RKO (cell line): ENCODE measurements at places on chromosomes 16 and 17.

DNA sequence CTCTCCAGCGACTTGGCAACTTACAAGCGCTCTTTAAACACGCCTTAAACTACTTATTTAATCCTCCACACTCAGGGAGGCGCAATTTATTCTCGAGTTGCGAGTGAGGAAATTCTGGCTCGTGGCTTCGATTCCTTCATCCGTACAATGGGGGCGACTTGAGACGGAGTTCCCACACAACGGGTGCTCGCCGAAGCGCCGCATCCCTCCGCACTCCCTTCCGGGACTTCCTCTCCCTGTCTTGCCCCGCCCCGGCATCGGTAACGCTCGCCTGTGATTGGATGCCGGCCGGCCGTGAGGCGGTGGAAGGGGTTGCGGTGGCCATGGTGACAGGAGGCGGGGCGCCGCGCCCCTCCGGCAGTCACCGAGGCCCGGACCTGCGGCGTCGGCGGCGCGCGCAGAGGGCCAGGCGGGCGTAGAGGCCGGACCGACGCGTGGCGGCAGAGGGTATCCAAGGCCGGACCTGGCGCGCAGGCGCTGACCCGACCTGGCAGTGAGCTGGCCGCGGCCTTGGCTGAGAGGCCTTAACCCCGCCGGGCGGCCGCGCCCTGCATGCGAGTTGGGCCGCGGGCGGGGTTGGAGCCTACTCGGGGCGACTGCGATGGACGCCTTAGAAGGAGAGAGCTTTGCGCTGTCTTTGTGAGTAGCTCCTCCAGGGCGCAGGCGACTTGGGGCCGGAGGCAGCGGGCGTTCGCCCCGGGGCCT lies at the start of gene ARL2BP:
ARL2BP (plus strand) TSS at position 493 of the 705 bp plus-strand sequence; CDS start at position 602, 109 bp downstream.
- DNase-seq, result peak; percentile 97

DNA sequence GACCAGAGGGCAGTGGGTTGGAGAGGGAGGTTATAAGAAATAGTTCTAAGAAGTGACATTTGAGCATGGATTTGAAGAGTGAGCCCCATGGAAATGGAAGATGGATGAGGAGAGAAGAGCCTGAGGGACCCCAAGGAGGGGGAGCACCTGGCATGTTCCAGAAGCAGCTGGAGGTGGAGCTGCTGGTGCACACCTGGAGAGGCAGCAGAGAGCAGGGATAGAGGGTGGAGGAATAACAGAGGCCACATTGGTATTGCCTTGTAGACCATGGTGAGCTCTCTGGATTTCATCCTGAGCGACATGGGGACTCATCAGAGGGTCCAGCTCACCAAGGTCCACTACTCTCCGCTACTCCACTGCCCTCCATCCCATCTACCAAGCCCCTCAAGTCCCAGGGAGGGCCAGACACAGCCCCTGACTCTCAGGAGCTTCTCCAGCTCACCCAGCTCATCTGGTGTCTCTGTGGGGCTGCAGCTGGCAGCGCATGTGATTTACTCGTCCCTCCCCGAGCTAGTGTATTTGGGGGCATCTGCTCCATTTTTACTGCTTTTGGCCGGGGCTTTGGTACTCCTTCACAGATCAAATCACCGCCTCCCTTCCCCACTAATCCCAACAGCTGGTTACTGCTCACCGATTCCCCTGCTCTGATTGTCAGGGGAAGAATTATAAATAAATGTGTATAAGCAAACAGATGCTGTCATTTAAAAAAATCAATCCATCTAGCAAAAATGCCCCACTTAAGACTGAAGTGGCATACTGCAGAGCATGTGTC lies 22.1 kb upstream of the KDM8 start:
- no peak for DNase-seq

- DNase-seq, result no peak
These were observed 57.1 kb upstream of the KIF2B start for GRCh38 chr17:53765609-53766008.

- DNase-seq, result no peak
These were observed 49.2 kb downstream of the NOS2 start for GRCh38 chr17:27751166-27751565.

DNA sequence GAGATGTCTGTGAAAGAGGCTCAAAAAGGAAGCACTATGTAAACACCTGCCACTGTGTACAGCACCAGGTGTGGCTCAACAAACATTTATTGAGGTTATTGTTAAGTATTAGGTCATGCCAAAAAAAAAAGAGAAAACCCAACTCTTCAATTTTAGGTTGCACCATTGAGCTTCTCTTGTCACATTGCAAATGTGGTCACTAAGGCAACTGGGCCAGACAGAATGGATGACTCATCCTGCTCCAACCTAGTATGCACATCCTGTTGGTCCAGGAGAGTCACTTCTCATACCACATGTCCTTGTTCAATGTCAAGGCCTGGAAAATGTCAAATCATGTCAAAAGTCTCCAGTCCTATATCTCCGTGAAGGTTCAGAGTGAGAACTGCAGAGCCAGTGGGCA lies 25.0 kb downstream of the HOXB1 start:
- DNase-seq, result peak; percentile 85

GRCh38 chr16:17496891-17497290 lies 26.1 kb upstream of the XYLT1 start:
- no peak for DNase-seq

GRCh38 chr16:75957870-75958269 lies 231.6 kb upstream of the CPHXL start:
- no peak for DNase-seq

GRCh38 chr16:88798772-88799455 lies 4.7 kb upstream of the CDT1 start:
- no peak for DNase-seq

GRCh38 chr16:85571563-85571812 lies 41.6 kb upstream of the GSE1 start:
- no peak for DNase-seq

GRCh38 chr16:48912360-48912759 lies 302.4 kb upstream of the N4BP1 start:
- no peak for DNase-seq

- DNase-seq, result no peak
These were observed 127.5 kb upstream of the PSMD7 start for GRCh38 chr16:74169066-74169465.

GRCh38 chr17:32688221-32688620 lies 188.7 kb downstream of the MYO1D start:
- no peak for DNase-seq

GRCh38 chr16:20074099-20074991 lies 655 bp upstream of the GPR139 start:
- DNase-seq, result no peak

DNA sequence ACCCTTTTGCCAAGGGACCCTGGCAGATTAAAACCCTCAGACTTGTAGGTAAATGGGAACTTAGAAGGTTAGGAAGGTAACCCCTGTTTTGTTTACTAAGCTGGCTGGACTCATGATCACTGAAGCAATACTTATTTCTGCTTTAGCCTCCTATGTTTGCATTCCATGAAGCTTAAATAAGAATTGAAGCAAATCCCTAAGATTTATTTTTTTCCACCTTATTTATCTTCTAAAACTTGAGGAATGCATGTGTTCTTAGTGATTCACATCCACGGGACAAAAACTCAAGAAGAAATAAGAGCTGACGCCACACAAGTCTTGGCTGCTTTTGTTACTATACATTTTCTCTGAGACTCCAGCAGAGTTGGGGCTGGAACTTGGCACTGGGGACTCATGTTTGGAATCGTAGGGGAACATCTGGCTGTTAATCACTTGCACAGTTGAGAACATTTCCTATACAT lies 35.5 kb downstream of the CLUAP1 start:
- no peak for DNase-seq

DNA sequence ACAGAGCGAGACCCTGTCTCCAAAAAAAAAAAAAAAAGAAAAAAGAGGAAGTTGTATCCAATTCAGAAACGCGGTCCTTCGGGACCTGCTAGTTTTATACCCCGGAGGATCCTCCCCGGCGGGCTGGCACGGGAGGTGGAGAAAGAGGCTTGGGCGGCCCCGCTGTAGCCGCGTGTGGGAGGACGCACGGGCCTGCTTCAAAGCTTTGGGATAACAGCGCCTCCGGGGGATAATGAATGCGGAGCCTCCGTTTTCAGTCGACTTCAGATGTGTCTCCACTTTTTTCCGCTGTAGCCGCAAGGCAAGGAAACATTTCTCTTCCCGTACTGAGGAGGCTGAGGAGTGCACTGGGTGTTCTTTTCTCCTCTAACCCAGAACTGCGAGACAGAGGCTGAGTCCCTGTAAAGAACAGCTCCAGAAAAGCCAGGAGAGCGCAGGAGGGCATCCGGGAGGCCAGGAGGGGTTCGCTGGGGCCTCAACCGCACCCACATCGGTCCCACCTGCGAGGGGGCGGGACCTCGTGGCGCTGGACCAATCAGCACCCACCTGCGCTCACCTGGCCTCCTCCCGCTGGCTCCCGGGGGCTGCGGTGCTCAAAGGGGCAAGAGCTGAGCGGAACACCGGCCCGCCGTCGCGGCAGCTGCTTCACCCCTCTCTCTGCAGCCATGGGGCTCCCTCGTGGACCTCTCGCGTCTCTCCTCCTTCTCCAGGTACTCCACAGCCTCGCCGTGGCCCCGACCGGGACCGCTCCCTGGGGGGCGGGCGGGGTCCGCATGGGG lies at the start of gene CDH3:
CDH3 (plus strand) TSS at position 596 of the 779 bp plus-strand sequence; CDS start at position 666, 70 bp downstream.
- peak; percentile 30 for DNase-seq

- no peak for DNase-seq
These were observed 849.8 kb upstream of the RBFOX1 start for GRCh38 chr16:6482696-6483468.

- DNase-seq, result no peak
These were observed 406.8 kb downstream of the UTP18 start for GRCh38 chr17:51666971-51667705.

GRCh38 chr17:76397687-76398522 lies 13.5 kb downstream of the SPHK1 start:
- peak; percentile 82 for DNase-seq

- no peak for DNase-seq
These were observed 48.5 kb downstream of the VAC14 start for GRCh38 chr16:70752426-70752825.

DNA sequence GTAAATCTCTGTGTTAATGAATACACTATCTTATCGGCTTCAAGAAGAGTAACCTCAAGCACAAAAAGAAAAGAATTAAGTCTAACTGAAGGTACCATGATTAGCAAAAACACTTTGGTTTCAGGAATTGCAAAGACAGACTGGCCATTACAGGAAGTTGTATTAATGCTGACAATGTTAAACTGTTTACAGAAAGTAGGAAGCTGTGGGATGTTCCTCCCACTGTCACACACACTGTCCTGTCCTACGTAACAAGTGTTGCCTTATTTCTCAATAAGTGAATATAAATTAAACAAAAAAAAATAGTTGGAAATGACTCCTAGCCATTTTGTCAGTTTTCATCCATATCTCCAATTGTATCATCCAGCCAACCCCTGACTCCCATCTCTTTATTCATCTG lies 8.6 kb downstream of the GNA13 start:
- DNase-seq, result no peak

DNA sequence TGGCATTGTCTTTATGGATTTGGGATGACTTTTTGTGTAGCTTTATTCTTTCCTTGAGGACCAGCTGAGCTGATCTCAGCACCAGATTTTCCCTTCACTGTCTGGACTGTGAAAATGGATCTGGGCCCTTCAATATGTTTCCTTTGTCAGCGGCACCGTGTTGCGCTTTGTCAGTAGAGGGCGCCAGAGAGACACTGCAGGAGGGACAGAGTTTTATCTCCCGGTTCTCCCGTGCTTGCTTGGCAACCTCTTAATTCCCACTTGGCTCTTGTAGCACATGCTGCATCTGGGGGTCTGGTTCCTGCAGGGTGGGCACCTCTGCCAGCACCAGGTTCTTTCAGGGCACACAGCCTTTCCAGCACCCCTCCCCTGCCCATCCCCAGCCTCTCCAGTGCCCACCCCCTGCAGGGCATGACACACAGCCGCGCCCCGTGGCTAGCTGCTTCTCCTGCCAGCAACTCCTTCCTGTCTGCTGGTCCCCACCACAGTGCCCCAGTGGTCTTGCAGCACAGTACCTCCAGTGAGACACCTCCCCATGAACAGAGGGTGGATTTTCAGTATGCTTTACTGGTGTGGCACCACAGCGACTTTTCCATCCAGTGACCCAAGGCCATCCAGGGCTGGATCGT lies 19.6 kb downstream of the OR1D5 start:
- peak; percentile 23 for DNase-seq

- no peak for DNase-seq
These were observed 112.2 kb downstream of the AATF start for GRCh38 chr17:37060928-37061327.

DNA sequence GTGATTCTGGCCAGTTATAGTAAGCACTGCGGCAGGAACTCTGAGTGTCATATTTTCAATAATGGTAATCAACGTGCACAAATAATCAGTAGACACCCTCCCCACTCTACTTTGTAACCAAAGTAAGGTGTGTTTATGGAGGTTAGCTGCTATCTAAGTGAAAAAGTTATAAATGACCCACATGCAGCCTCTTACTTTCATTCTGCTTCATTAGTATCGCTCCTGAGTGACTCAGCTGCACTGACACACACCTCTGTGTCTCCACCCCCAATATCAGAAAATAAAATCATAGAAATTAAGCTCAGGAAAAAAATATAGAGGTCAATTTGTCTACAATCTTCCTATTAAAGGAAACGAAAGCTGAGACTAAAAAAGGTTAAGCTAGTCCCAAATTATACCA lies 64.1 kb upstream of the TRAP1 start:
- DNase-seq, result no peak

DNA sequence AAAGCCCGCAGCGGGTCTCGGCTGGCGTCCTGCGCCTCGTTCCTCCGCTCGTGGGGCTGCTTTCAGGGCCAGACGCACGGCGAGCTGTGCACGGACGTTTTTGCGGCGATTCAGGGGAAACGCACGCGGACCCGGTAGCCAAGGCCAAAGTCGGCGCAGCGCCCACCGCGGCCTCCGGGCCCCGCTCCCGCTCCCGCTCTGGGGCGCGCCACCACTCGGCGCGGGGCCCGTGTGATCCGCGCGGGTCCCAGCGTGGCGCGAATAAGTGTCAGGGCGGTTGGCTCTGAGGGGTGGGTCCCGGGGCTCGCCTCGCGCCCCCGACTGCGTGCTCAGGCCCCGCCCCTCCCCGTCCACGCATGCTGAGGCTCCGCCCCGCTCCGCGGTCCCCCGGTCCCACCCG lies 694 bp upstream of the TBCD start:
- DNase-seq, result no peak

- no peak for DNase-seq
These were observed 131.8 kb downstream of the IRX5 start for GRCh38 chr16:55062442-55062841.
